ENCODE measurements at places on chromosomes 12 and 14.

GRCh38 chr12:124481772-124482566 is 85.4 kb downstream of the NCOR2 start:
- DNase-seq: no peak

DNA sequence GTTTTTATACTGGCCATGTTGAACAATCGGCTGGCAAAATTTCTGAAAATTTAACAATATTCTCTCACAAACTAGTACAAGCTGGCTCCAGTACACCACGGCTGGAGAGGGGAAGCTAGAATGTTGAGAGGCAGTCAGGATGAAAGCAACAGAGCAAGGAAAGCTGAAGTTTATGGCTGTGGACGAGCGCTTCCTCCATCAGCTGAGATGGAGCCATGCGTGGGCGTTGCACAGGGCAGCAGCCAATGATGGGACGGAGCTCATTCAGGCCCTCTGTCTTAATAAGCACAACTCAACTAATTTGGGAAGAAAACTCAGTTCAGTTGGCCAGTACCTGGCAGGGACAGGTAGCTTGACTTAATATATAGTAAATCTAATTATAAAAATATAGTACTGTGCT is 14.1 kb upstream of the DCP1B start:
- DNase-seq: no peak

DNA sequence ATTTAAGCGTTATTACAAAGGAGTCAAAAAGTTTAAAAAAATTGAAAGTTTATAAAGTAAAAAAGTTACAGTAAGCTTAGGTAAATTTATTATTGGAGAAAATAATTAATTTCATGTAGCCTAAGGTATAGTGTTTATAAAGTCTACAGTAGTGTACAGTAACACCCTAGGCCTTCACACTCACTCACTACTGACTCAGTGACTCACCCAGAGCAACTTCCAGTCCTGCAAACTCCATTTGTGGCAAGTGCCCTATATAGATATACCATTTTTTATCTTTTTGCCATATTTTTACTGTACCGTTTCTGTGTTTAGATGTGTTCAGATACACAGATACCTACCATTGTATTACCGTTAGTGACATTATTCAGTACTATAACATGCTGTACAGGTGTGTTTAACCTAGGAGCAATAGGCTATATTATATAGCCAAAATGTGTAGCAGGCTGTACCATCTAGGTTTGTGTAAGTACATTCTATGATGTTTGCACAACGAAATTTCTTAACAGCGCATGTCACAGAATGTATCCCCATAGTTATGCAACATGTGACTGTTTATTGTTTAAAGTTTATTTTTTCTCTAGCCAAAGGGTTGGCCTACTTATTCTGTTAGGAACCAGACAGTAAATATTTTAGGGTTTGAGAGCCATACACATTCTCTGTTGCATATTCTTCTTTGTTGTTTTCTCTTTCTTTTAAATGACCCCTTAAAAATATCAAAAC is 155.5 kb downstream of the PCNX1 start:
- no peak for DNase-seq

DNA sequence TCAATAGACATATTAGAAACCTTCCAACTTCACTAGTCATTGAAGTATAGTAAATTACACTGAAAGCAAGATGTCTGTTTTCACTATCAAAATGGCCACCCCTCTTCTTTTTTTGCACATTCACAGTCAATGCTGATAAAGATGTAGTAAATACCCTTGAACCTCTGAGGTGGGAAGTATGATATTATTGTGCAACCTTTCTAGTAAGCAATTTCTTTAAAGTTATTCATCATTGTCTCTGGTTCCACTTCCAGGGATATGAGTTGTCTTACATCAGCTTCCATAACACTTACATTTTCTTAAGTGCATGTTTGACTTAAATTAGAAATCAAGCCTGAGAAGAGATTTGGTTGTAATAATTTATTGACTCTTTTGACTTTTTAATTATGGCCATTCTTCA is 453.9 kb upstream of the MGAT4C start:
- DNase-seq: peak; percentile 27

GRCh38 chr12:117188961-117189724 is 1.1 kb downstream of the FBXO21 start:
- DNase-seq: peak; percentile 30

DNA sequence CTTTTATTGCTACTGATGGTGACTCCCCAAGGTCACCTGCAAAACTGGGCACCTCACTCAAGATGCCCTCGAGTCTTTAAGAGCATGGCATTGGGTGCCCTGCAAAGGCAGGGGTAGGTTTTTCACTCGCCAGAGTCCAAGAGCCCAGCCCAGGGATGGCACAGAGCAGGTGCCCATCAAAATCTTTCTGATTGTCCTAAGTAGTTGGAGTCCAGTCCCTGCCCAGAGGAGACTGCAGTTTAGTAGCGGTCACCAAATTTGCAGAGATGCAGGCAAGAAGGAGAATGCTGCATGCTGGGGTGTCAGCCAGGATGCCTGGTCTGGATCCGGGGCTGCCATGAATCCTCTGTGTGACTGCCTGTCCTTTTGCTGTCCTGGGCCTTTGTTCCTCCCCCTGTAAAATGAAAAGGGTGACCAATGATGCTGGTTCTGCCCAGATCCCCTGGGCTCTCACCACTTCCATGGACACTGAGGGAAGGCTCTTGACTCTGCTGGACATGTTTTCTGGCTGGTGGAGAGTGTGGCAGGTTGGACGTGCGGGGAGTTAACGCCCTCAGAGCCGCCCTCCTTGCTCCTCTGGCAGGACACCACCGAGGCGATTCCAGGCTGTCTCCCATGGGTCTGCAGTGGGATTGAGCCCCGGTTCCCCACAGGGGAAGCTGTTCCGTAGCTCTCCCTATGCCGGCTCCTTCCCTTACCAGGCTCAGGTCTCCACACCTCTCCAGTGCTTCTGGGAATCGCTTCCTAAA is 41.3 kb downstream of the DLK1 start:
- no peak for DNase-seq

GRCh38 chr12:57461276-57461916 is 1.8 kb downstream of the GLI1 start:
- DNase-seq: no peak

Data from skeletal muscle cell (primary cell).